ENCODE measurements at places on chromosomes 3 and 15.
A peak's percentile ranks its signal among the peaks of the same experiment; 100 is the strongest.

- DNase-seq: peak; percentile 51
Measured at GRCh38 chr15:95875121-95875643, 455.3 kb upstream of the NR2F2 start.

- no peak for DNase-seq
Measured at GRCh38 chr3:21331321-21331720, 419.7 kb downstream of the ZNF385D start.

GRCh38 chr3:110810356-110810755 lies 261.3 kb upstream of the NECTIN3 start:
- no peak for DNase-seq

GRCh38 chr3:86239946-86240345 lies 751.0 kb downstream of the VGLL3 start:
- DNase-seq: no peak

DNA sequence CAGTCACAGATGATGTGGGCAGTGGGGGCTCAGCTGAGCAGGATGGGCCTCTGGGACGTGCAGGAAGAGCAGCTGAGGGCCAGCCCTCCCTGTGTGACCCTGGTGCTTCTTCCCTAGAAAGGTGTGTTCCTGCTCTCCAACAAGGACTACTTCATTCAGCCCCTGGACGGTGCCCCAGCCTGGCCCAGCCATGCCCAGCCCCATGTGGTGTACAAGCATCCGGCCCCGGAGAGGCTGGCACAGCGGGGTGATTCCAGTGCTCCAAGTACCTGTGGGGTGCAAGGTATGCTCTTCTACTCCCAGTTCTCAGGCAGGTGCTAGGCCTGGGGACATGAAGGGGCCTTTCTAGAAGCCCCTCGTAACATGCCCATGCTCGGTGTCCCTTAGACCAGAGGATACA lies 38.3 kb downstream of the SAXO2 start:
- DNase-seq: no peak

DNA sequence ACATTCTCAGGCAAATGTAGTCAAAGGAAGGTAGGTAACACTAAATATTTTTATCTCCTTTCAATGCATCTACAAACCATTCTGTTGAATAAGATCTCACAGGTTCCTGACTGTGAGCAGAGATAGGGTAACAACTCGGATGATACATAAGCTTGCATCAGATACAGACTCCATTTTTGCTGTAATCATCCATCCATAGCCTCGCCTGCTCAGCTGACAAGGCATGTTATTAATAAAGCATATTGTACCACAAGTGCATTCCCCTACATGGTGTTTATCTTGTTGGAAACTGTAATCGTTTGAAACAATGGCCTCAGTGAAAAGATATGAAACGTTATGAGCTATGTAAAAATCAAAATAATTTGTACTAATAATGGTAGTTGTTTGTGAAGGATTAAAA lies 35.4 kb upstream of the TCF12 start:
- no peak for DNase-seq

DNA sequence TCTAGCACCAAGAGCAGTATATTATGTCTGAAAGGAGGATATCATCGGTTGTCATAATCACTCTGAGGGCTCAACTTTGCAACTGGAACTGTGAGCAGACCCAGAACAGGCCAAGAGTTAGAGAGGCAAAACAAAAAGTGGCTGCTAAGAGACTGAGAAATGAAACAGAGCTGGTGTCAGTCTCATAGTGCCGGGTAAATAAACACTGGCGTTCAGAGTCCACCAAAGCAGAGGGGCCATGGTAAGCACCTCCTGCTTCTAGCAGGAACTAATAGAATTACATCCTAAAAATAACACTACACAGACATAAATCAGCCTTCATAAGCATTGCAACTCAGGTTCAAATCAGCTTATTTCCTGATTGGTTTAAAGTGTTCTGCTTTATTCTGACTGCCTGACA lies 10.3 kb upstream of the IL12A start:
- no peak for DNase-seq

DNA sequence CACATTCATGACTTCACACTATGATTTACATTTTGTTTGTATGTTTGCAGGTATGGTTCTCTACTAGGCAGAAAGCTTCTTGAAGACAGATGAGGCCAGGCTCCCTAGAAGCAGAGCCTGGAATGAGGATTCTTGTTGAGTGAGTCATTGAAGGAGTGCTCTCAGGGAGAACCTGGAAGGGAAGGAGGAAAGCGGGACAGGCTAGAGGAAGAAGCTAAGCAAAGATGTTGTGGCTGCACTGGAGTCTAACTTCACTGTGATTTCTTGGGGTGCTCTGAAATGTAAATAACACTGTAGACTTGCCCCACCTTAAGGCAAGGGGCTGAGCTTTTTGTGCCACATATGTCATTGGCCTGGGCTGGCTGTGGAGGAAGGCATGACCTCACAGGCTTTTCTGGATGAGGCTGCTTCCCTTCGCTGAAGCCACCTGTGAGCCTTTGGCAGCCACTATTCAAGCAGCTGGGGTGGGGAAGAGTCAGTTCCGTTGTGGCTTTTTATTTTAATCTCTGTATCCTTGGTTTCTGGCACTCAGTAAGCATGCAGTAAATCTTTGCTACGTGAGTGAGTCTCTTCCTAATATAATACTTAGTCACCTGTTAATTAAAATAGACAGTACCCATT lies 307.3 kb downstream of the SV2B start:
- DNase-seq: no peak

DNA sequence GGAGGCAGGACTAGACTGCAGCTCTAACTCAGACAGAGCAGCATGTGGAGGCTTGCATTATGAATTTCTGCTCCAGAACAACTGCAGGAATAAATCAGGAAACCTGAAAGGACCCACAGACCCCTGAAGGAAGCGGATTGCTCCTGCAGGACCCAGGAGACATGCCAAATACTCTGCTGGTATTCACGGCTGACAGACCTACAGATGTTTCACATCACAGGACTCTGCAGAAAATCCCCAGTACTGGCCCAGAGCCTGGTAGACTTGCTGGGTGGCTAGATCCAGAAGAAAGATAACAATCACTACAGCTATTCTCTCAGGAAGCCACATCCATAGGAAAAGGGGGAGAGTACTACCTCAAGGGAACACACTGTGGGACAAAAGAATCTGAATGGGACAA lies 942.1 kb downstream of the AGBL1 start:
- DNase-seq: no peak

GRCh38 chr3:125110016-125110875 lies 54.4 kb upstream of the HEG1 start:
- DNase-seq: peak; percentile 78

GRCh38 chr3:142319094-142319493 lies 93.7 kb upstream of the GK5 start:
- DNase-seq: peak; percentile 13

DNA sequence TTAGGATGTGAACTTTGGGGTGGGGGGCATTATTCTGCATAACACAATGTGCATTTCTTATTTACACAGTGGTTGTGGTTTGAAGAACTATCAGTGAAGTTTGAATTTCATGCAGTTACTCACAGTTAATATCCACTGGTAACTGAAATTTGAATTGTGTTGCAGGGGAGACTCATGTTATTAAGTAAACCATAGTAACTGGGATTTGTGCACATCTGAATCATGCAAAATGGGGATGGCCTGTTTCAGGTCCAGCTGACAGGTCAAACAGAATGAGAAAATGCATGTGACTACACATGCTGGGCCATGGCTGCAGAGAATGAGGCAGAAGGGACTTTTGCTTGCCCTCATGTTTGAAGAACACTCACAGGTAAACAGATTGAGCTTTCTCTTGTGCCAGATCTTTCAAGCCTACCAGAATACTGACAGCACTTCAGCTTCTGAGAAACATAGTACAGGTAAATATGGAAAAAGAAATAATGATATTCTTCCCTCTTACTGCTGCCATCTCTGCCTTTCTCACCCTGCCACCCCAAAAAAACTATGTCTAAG lies 115.0 kb downstream of the POLQ start:
- DNase-seq: no peak

DNA sequence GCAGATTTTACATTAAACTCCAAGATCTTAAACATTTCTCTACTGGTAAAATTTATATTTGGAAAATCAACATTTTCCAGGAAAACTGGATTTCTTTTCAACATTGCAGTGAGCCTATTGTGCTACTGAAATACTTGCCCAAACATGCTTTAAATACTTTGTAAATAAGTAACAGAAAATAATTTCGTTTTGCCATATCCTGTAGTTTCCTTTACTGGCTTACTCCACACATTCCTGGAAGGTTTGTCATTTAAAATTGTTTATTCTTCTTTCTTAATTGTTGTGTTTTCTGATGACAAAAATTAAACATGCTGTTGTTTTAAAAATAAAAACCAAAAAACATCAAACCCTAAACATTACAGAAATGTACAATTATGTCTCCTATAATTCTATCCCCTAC lies 22.0 kb downstream of the ACAD11 start:
- DNase-seq: no peak

- DNase-seq: no peak
Measured at GRCh38 chr3:139197251-139197650, 146.6 kb upstream of the MRPS22 start.

GRCh38 chr15:57251308-57251707 lies 125.0 kb upstream of the CGNL1 start:
- no peak for DNase-seq

DNA sequence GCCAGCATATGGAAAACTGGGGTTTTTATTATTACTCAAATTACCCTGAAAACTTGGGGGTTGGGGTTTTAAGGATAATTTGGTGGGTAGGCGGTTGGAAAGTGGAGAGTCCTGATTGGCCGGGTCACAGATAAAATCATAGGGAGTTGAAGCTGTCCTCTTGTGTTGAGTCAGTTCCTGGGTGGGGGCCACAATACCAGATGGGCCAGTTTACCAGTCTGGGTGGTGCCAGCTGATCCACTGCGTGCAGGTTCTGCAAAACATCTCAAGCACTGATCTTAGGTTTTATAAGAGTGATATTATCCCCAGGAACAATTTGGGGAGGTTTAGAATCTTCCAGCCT lies 4.9 kb upstream of the ZNF662 start:
- no peak for DNase-seq

DNA sequence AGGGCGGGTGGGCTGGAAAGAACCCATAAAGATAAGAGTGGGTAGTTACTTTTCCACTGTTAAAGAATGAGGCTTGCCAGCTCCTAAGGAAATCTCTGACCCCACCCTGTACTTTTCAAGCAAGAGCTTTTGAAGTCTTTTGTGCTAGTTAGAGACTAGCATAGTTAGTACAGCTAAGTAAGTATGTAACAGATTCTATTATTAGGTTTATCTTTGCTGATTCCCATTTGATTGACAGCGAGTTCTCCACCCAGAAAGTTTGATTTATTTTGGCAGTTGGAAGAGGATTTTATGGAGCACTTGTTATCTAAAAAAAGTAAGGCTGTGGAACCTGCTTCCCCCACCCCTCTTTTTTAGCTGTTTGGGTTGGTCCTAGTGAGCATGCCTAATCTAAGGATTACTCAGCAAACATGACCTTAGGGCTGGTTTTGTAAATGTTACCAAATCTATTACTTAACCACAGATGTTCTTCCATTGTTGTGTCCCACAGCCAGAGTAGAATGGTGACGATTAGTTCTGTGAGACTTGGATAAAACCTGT lies 57.6 kb downstream of the FNDC3B start:
- no peak for DNase-seq

DNA sequence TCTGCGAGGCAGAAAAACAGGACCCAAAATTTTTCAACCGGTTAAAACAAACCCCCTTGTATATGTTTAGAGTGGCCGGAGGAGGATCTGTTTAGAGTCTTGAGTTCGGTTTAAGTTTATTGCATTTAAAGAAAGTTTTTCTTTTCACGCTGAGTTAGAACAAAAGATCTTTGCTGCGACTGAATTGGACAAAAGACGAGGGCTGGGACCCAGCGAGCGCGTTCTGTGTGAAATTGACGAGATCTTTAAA lies 9.8 kb downstream of the NR2F2 start:
- no peak for DNase-seq

GRCh38 chr15:94327356-94327936 lies 96.1 kb downstream of the MCTP2 start:
- DNase-seq: no peak

DNA sequence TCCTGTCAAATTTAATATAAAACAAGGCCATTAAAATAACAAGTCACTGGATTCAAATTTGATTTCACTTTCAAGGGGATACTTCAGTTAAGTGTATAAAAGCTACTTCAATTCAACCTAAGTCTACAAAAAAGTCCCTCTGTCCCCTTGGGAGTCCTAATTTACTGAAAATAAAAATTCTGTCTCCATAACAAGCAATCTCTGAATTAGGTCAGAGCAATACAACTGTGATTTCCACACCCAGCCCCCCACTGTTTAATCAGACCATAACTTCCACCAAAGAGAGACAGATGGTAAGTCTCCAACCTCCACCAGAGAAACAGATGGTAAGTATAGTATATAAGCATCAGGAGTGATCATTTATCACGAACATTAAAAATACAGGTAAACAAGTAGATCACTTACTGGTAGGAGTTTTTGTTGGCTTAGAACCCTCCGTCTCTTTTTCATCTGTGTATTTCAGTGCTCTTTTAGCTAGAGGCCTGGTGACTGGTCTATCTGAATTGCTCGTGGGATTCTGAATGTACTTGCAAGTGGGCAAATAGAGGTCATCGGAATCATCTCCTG lies 12.1 kb downstream of the SGO1 start:
- no peak for DNase-seq

- DNase-seq: no peak
Measured at GRCh38 chr3:178201714-178202113, 334.5 kb upstream of the KCNMB2 start.
